Osteoblast (primary cell): ENCODE measurements at places on chromosomes 6 and 20. TPM values are rescaled to one million over a fixed set of nuclear protein-coding genes. Genes with fewer than 3 reads are reported as not detected.
A peak's percentile ranks its signal among the peaks of the same experiment; 100 is the strongest.

DNA sequence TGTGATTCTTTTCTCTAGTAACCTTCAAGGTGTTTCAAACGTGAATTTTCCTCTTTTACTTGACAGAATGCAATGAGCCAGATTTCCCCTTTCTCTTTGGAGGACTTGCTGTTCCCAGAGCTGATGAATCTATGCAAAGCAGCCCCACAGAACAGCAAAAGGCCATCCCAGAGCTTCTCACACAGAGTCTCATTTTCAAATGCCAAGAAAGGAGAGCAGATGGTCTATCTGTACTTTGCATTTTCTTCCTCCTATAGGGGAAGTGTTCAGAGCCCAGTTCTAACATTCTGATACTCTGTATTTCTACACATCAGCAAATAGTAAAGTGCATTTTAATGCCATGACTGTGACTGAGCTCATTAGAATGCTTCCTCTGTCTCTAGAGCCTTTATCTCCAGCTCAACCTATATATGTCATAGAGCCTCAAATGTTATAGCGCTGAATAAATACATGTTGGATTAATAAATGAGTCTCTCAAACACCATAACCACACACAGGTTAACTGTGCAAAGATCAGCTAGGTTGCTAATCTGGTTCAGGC lies 81.8 kb upstream of the EYA4 start:
- no peak for DNase-seq

DNA sequence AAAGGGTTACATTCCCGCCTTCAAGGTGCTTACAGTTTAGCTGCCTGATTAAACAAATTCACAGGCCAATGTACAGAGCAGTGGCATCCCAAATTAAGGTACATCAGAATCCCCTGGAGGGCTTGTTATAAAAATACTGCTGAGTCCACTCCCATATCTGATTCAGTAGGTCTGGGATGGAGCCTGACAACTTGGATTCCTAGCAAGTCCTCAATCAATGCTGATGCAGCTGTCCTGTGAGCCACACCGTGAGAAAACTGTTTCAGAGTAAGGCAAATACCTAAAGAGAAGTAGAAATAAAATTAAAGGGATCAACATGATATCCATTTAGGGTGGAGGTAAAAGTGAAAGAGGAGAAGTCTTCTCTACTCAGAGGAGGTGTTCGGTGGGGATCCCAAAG lies 16.5 kb downstream of the NHSL1 start:
- no peak for DNase-seq

- DNase-seq = peak; percentile 29
Observed at GRCh38 chr6:39074486-39074885, 25.9 kb downstream of the GLP1R start.

GRCh38 chr6:48474830-48475229 lies 363.8 kb upstream of the PTCHD4 start:
- no peak for DNase-seq

DNA sequence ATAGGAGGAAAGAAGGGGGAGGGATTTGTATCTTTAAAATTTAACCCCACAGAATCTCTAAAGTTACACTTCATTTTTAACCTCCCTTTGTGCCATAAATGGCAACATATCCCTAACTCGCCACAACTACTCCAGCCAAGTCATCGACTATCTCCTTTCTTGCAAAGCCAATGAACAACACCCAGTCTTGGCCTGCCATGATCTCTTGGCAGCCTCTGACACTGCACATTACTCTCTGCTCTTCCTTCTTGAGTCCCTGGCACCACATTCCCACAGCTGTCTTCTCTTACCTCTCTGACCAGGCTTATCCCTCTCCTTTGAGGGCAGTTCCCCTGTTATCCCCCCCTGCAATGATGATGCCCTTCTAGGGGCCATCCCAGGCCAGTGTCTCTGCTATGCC lies 42.5 kb downstream of the MBOAT1 start:
- no peak for DNase-seq

DNA sequence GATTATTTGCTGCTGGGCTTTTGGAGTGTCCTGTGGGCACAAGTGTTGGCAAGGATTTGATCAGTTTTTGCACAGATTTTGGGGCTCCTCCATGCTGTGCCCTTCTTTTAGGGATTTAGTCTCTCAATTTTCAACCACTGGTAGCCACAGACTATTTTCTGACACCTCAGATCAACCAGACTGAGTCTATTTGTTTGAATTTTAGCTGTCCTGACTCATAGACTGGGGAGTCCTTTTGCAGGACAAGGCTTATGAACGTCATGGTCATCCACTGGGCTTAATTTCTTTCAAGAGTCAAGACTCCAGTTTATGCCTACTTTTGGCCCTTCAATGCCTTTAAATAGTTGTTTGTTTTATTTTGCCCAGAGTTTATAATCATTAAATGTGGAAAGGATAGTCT lies 59.3 kb downstream of the BCKDHB start:
- DNase-seq = no peak

DNA sequence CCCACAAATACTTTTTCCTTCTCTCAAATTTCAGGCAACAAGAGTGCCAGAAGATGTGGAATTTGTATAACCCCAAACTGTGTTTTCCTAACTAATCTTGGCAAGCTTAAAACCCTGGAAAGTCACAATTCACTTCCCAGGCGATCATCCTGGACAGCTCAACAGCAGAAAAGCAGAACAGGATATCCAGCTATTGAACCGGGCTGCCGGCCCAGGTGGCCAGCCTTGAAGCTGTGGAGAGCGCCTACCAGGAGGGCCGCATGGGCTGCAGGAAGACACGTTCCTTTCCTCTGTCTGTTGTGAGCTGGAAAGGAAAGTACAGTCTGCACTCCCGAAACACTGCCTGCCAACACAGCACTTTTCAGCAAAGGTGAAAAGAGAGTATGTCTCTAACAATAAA lies 719.7 kb upstream of the MARCKS start:
- DNase-seq = no peak

DNA sequence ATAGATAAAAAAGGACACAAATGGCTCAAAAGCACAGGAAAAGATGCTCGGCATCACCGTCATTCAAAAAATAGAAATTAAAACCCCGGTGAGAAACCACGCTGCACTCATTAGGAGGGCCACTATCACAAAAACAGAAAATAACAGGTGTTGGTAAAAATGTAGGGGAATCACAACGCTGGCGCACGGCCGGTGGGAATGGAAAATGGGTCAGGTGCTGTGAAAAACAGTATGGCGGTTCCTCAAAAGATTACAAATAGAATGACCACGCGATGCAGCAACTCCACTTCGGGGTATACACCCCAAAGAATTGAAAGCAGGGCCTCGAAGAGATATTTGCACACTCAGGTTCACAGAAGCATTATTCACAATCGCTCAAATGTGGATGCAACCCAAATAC lies 28.3 kb downstream of the NPEPL1 start:
- no peak for DNase-seq

GRCh38 chr20:7760247-7761031 lies 179.8 kb downstream of the HAO1 start:
- no peak for DNase-seq

GRCh38 chr6:155962276-155962675 lies 506.6 kb upstream of the NOX3 start:
- DNase-seq = no peak

GRCh38 chr6:36141091-36141490 lies 10.8 kb downstream of the MAPK13 start:
- DNase-seq = no peak

SLC16A10 gene
- under 0.01 TPM in 1 of 2 replicates, not detected in the other for total RNA-seq

SMIM28 gene
- total RNA-seq = not detected in 2 replicates
